ENCODE measurements at places on chromosomes 16 and 17.

GRCh38 chr16:10150906-10151305, 31.3 kb downstream of the GRIN2A start:
- DNase-seq: no peak

- no peak for DNase-seq
Observed at GRCh38 chr16:86618431-86619238, 40.3 kb downstream of the FOXL1 start.

- DNase-seq: no peak
Observed at GRCh38 chr17:10789694-10790271, 14.1 kb downstream of the TMEM238L start.

DNA sequence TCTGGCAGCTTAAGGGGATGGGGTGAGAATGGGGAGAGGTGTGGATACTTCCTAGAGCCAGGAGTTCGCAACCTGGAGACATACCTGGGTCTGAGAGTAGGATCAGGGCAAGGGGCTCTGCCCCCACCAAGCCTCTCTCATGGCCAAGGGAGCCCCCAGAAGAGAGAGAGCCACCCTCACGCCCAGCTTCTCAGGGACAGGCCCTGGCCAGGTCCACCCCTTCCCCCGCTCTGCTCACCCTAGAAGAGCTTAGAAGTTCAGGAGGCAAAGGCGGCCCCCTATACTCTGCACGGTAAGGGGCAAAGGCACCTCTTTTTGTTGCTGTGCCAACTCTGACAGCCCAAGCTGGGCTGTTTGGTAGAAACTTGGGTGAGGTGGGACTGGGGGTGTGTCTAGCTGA, 69.3 kb upstream of the TMEM97 start:
- no peak for DNase-seq

- no peak for DNase-seq
Observed at GRCh38 chr16:80507538-80507937, 33.3 kb upstream of the DYNLRB2 start.

- DNase-seq: no peak
Observed at GRCh38 chr17:61722398-61722797, 131.4 kb upstream of the NACA2 start.

- DNase-seq: no peak
Observed at GRCh38 chr17:74552037-74552436, 6.1 kb upstream of the CD300C start.

GRCh38 chr17:62866471-62866870, 58.4 kb upstream of the MARCHF10 start:
- DNase-seq: no peak

GRCh38 chr16:77650761-77651160, 71.6 kb upstream of the NUDT7 start:
- no peak for DNase-seq

- no peak for DNase-seq
Observed at GRCh38 chr17:50396261-50397110, 837 bp downstream of the LRRC59 start.

DNA sequence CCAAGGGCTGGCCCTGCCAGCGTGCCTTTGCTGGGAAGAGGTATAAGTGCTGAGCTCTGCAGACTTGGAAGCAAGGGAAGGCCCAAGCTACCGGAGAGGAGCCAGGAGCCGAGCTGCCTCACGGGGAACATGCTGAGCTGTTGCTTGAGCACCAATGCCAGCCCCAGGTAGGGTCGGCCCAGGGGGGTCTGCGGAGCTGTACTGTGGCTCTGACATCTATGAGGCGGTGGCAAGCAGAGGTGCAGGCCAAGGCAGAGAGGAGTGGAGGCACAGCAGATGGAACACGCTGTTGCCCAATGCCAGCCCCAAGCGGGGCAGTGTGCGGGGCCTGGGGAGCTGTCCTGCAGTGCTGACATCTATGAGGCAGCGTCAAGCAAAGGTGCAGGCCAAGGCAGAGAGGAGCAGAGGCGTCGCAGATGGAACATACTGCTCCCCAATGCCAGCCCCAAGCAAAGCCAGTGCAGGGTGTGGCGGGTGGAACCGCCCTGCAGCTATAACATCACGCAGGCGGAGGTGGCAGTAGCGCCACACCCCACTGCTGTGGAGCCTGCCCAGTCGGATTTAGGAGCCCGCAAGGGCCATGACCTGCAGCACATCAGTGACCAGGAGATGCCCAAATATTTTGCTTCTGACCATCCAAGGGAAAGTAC, 10.0 kb downstream of the GGA2 start:
- DNase-seq: no peak

Measured in stimulated activated CD8-positive, alpha-beta memory T cell treated with anti-CD3 and anti-CD28 coated beads, Interleukin-4, amount 100 ng/mL, for 1 hour (primary cell).